ENCODE measurements at places on chromosomes 5 and 9.

GRCh38 chr5:84794486-84795035, 409.9 kb upstream of the EDIL3 start:
- DNase-seq = no peak

DNA sequence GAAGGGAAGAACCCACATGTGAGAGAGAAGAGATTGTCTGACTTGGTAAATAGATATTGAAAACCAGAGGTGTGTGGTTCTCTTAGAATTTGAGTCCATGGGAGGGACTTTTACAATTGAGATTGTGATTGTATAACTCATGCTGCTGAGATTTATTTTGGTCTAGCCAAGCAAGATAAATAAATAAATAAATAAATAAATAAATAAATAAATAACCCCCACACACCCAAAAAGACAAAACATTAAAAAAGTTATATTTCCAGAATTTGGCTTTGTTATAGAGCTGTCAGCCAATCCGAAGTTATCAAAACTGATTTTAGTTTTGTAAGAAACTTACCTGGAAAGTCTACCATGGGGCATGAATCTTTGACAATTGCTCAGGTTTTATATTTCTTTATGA, 416.6 kb downstream of the ZSWIM6 start:
- no peak for DNase-seq

- DNase-seq = no peak
Observed at GRCh38 chr5:74673011-74673790, 11.8 kb upstream of the HEXB start.

- DNase-seq = no peak
Observed at GRCh38 chr5:35476036-35476435, 141.6 kb upstream of the SPEF2 start.

DNA sequence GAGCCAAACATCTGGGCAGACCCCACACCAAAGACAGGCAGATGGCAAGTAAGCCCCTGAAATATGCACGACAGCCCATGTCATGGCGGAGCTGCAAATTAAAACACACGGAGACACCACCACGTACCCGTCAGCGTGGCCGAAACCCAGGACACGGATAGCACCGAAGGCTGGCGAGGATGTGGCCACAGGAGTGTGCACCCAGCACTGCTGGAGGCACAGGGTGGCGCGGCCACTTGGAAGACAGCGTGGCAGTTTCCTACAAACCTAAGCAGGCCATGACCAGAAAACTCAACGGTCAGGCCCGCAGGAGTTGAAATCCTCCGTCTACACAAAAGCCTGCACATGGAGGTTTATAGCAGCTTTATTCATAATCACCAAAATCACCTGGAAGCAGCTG, 12.8 kb downstream of the SLC9A3 start:
- no peak for DNase-seq

GRCh38 chr9:15403155-15403554, 19.5 kb upstream of the SNAPC3 start:
- DNase-seq = no peak

DNA sequence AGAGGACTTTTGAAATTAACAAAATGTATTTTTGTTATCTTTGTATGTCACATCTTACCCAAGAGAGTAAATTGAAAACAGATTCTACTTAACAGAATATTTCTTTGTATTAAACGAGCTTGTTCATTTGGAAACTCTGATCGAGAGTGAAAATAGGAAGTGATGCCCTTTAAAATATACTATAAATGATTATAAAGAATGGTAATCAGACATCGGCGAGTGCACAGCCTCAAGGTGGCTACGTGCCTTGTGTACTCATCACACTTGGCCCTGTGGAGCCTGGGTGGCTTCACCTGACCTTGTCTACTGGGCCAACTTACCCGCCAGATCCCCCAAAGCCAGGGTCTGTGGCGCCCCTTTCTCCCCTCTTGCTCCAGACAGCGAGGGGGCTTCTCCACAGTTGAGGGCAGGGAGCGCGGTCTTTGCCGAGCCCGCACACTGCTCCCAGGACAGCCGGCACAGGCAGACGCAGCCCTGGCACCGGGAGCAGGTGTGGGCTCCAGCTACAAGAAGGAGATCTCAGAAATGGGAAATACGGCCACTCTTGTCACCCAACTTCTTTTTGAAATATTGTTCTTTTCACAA, 243.2 kb downstream of the CEMIP2 start:
- DNase-seq = no peak

- no peak for DNase-seq
Observed at GRCh38 chr5:93735378-93735777, 6.0 kb downstream of the POU5F2 start.

- DNase-seq = no peak
Observed at GRCh38 chr5:58037899-58038298, 422.0 kb downstream of the PLK2 start.

DNA sequence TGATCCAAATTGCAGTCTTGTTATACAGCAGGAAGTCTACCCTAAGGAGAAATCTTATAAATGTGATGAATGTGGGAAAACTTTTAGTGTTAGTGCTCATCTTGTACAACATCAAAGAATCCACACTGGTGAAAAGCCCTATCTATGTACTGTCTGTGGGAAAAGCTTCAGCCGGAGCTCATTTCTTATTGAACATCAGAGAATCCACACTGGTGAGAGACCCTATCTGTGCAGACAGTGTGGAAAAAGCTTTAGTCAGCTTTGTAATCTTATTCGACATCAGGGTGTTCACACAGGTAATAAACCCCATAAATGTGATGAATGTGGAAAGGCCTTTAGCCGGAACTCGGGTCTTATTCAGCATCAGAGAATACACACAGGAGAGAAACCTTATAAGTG, 10.4 kb downstream of the ZNF189 start:
- no peak for DNase-seq

DNA sequence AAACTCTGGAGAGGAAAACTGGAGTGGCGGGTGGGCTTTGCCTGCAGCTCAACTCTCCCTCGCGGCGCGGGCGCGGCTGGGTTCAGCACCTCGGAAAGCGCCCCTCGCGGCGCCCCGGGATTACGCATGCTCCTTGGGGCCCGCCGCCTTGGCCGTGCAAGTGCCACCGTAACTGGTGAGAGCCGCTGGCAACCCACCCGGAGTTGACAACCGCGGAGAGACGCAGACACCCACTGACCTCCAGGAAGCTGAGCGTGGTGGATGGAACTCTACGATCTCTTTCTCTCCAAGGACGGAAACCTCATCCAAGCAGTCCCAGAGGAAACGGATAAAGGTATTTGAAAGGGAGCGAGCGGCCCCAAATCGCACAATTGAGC, 194 bp upstream of the RXFP3 start:
- DNase-seq = peak; percentile 57

GRCh38 chr9:134570151-134570621, 71.4 kb upstream of the COL5A1 start:
- peak; percentile 28 for DNase-seq

GRCh38 chr5:66551338-66551737, 44.9 kb upstream of the MAST4 start:
- no peak for DNase-seq

- DNase-seq = no peak
Observed at GRCh38 chr9:112921549-112921948, 30.9 kb upstream of the SLC46A2 start.

- DNase-seq = no peak
Observed at GRCh38 chr5:91277093-91277626, 106.0 kb downstream of the ARRDC3 start.

DNA sequence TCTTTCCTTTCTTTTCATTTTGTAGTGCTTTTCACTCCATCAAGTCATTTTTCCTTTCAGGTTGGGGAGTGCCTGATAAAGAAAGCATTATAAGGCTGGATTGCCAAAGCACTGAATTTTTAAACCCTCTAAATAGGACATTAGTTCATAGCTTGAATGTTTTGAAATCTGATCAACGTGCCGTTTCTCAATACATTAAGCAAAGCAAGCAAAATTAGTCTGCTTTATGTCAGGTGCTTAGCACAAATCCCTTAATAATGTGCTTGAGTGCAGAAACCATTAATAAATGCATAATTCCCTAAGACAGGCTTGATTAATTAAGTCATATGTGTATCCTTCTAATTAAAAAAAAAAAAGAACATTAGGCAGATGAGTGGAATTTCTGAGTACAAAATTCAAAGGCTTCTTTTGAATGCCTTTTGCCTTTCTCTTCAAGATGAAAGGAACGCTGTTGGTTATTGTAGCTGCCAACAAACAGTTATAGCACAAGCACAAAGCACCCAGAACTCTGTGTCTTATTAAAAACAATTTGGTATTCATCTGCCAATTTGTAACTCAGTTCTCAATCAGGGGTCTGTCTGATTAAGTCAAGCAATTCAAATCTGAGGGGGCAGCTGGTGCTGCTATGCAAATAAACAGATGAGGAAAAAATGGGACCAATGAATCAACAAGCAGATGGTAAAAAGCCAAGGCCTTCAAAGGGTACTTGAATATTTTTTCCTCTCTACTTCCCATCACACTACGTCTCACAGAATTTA, 233.7 kb downstream of the TLE1 start:
- no peak for DNase-seq

GRCh38 chr5:14330729-14331385, 187.7 kb downstream of the TRIO start:
- no peak for DNase-seq

GRCh38 chr9:99445920-99446319, 223.8 kb downstream of the SEC61B start:
- no peak for DNase-seq

DNA sequence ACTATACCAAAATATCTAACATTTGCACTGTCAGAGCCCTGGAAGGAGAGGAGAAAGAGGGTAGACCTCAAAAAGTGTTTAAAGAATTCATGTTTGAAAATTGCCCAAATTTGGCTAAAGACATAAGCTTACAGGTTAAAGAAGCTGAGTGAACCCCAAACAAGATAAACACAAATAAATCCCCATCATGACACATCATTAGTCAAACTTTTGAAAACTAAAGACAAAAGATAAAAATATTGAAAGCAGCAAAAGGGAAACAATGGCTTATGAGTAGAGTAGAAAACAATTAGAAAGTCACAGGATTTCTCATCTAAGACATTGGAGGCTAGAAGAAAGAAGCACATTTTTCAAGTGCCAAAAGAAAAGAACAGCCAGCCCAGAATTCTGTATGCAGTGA, 6.1 kb upstream of the UBLCP1 start:
- DNase-seq = no peak

DNA sequence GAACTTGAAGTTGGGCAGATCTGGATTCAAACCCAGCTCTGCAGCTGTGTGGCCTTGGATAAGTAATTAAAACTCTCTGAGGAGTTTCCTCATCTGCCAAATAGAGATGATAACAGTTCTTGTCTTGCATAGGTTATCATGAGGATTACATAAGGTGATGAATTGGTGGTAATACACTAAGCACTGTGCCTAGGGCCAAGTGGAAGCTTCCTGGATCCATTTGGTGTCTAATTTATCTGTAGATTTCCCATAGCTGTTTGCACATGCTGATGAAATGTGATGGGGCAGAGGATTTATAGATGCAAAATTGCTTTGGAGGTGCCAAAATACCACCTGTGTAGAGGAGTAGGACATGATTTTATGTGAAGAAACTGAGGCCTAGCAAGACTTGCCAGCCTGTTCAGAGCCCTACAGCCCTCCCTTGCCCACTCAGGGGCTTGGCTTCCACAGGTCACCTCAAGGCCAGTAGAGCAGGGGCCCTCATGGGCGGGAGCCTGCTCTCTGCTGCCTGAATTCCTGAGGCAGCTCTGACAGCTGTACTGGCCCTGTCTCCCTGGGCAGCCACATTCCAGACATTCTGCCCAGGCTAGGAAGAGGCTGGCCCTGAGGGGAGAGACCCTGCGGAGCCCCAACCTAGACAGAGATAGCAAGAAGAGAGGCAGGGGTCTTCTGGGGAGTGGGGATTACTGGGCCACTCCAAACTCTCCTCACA, 5.9 kb upstream of the FAT2 start:
- no peak for DNase-seq

DNA sequence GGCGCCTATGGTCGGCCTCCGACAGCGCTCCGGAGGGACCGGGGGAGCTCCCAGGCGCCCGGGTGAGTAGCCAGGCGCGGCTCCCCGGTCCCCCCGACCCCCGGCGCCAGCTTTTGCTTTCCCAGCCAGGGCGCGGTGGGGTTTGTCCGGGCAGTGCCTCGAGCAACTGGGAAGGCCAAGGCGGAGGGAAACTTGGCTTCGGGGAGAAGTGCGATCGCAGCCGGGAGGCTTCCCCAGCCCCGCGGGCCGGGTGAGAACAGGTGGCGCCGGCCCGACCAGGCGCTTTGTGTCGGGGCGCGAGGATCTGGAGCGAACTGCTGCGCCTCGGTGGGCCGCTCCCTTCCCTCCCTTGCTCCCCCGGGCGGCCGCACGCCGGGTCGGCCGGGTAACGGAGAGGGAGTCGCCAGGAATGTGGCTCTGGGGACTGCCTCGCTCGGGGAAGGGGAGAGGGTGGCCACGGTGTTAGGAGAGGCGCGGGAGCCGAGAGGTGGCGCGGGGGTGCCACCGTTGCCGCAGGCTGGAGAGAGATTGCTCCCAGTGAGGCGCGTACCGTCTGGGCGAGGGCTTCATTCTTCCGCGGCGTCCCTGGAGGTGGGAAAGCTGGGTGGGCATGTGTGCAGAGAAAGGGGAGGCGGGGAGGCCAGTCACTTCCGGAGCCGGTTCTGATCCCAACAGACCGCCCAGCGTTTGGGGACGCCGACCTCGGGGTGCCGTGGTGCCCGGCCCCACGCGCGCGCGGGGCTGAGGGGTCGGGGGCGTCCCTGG, 561 bp downstream of the DAPK1 start:
- DNase-seq = no peak

- DNase-seq = peak; percentile 40
Observed at GRCh38 chr9:134917431-134918373, at the start of gene FCN1. TSS of gene FCN1 (minus strand) at chr9:134917912. CDS start at chr9:134917871, 41 bp downstream.

DNA sequence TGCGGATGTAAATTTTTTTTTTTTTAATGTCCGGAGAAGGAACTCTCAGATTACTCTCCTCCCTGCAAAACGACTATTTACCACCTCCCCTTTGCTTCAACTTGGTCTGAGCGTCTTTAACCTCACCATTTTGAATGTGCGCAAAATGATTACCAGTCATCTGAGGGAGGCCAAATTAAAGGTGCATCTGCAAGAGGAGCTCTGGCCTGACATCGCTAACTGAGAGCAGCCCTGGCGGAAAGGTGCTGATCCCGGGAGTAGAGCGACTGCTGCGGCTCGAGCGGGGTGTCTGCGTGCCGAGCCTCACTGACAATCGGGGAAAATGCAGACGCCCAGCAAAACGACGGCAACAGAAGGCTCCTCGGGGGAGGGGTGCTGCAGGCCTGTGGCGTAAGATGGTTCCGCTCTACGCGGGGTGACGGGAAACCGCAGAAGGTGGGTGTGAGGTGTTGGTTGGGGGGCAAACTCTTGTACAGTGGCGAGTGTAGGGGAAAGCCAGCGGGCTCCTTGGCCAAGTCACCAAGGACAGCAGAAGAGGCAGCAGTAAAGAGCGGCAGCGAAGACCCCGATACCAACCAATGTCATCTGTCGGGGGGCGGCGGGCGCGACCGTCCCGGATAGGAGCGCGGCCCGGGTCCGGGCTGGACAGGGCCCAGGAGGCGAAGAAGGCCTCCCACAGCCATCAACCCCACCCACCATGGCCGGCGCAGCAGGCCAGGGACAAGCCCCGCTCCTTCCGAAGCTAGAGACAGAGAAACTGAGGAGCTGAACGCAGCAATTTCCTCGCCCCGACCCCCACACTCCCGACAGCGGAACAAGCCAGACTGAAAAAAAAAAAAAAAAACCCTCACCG, 557 bp downstream of the PJA2 start:
- peak; percentile 73 for DNase-seq

- no peak for DNase-seq
Observed at GRCh38 chr5:164233791-164234190, 728.4 kb downstream of the MAT2B start.
